ENCODE measurements at places on chromosomes 7 and 10.

GRCh38 chr7:151152643-151153513 is 14.6 kb downstream of the GBX1 start:
- no peak for DNase-seq

DNA sequence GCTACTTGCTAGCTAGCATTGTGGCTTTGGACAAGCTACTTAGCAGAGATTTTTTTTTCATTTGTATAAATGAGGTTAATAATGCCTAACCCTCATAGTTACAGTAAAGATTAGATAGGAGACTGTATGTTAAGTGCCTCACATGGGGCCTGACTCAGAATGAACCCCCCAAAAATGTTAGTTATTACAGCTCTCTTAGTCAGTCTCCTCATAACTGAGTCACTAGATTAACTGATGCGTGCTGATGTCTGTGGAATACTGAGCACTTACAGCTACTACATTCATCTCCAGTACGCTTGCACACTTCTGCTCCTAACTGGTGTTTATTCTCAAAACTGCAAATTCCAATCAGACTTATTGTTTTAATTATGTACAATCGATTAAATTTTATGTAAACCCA is 315.3 kb downstream of the SNX13 start:
- no peak for DNase-seq

- DNase-seq, result no peak
These were observed 571 bp upstream of the PRKAR2B start for GRCh38 chr7:107043921-107044346.

- DNase-seq, result no peak
These were observed 422.4 kb downstream of the PARD3 start for GRCh38 chr10:34392641-34393170.

DNA sequence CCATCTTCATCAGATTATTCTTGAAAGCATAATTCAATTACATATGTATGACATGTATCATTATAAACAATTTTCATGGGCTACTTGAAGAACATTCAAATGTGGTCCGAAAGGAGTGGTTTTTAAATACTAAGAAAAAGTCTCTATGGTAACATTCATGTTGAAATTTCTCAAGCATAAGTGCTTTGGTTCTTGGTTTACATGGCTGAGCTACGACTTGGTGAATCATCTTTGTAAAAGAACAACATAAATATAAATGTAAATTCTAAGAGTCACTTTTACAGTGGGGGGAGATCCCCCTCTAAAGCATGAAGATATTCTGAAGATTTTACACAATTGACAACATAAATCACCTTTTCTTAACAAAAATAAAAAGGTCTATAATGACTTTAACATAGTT is 118.6 kb downstream of the MAGI2 start:
- no peak for DNase-seq

DNA sequence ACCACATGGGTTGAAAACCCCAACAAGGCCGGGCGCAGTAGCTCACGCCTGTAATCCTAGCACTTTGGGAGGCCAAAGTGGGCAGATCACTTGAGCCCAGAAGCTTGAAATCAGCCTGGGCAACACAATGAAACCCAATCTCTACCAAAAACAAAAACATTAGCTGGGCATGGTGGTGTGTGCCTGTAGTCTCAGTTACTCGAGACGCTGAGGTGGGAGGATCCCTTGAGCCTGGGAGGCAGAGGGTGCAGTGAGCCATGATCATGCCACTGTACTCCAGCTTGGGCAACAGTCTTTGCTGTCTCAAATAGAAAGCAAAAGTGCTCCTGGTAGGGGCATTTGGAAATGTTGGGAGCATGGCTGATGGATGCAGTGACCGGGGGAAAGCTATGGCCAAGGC is 209.6 kb upstream of the PLXNA4 start:
- no peak for DNase-seq
